ENCODE measurements at places on chromosomes 6 and 20. TPM values are rescaled to one million over a fixed set of nuclear protein-coding genes. Genes with fewer than 3 reads are reported as not detected.

GRCh38 chr6:2659882-2660281 is 90.8 kb downstream of the MYLK4 start:
- DNase-seq = no peak

- DNase-seq = no peak
Measured at GRCh38 chr6:156250593-156250992, 526.6 kb upstream of the ARID1B start.

DNA sequence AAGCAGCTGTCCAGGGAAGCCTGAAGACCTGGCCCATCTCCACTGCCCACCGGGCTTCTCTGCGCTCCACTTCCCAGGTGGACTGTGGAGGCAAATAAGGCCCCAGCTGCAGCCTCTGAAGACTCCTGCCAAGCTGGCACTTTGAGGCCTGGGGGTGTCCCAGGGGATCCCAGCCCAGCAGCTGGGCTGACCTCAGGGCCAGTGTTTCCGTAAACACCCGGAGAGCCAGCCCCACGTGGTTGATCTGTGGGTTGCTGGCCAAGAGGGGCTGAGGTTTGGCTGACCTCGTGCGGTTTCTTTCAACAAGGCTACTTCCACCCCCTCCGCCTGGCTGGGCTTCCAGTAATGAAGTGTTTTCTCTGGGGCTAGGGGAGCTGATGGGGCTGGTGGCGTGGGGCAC is 12.4 kb upstream of the CCN5 start:
- DNase-seq = no peak

The NT5E gene
- 43.1 TPM for total RNA-seq

DNA sequence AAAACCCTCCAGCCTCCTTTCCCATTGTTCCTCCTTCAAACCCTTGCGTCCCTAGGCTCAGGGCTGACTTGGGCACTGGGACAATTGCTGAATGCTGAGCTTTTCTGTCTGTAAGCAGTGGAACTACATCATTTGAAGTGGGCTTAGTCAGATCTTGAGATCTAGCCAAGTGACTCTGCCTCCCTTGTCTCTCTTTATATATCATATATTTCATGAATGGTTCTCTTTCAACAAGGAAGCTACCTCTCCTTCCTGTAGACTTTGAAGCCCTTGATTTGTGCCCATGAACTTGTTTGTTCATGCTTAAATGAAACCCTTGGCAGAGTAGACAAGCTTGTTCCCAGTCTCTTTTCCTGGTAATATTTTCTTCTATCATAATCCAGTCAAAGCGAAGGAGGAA is 60.0 kb upstream of the KIF13A start:
- DNase-seq = no peak

GRCh38 chr6:27297857-27298730 is 14.0 kb downstream of the POM121L2 start:
- DNase-seq = no peak

- no peak for DNase-seq
Measured at GRCh38 chr20:18055261-18055660, 2.5 kb downstream of the OVOL2 start.

DNA sequence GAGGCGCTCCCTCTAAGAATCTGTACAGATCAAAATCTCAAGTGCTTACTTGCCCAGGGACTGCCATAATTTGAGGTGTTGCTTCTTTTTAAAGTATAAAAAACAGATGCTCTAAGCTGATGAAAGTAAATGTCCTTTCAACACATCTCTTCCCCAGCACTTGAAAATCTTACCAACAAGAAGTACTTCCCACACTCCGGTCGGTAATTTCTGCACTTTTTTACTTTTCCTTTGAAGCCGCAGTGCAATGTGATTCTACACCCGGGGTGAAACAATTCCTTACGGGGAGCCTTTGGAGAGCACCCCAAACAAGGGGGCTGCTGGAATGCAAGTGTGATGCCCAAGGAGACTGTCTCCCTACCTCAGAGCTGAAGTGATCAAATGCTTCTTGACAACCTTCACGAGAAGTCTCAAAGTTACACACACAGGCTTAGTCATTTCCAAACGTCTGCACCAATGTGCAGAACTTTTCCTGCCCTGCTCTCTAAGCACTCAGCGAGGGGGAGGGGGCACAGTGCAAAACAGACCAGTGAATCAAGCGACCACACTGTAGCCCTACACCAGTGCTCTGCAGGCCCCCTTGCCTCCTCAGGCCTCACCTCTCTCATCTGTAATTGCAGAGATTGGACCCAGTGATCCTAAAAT is 56.7 kb downstream of the ATXN1 start:
- DNase-seq = no peak

DNA sequence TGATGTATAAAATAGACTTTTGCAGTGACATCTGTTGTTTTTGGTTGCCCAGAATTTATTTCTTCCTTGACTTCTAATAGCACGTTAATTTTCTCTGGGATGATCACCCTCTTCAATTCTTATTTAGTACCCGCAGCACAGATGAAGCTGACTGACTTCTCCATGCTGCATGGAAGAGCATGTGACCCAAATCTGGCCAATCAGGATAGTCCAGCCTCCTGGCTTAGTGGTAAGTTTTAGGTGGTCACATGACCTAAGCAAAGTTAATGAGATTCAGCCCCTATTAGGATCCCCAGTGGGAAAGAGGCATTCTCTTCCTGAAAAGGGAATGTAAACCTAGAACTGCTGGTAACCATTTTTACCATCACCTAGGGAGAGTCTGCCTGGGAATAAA is 13.8 kb upstream of the SIRT5 start:
- DNase-seq = no peak

The POPDC3 gene
- 3.4 TPM for total RNA-seq

The TGM3 gene
- not detected for total RNA-seq

DNA sequence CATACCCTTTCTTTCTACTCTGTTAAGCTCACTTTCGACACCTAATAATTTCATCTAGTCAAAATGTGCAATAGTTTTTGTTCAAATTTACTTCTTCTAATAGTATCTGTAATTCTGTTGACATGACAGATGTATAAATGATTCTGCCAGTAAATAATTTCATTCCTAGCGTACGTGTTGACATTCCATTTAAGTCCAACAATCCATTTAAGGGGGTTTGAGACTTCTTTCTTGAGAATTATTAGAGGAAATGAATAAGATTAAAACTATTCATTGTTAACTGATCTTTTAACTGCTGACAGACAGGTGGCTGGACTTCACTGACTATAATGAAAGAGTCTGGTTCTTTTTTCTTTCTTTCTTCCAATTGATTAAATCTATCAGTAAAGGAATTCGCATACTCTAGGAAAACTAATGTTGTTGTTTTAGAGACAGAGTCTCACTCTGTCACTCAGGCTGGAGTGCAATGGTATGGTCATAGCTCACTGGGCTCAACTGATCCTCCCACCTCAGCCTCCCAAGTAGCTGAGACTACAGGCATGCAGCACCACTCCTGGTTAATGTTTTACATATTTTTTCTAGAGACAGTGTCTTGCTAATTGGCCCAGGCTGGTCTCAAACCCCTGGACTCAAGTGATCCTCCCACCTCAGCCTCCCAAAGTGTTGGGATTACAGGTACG is 55.9 kb downstream of the MAP3K5 start:
- DNase-seq = no peak

The MAD2L1BP gene
- 14.3 TPM for total RNA-seq

DNA sequence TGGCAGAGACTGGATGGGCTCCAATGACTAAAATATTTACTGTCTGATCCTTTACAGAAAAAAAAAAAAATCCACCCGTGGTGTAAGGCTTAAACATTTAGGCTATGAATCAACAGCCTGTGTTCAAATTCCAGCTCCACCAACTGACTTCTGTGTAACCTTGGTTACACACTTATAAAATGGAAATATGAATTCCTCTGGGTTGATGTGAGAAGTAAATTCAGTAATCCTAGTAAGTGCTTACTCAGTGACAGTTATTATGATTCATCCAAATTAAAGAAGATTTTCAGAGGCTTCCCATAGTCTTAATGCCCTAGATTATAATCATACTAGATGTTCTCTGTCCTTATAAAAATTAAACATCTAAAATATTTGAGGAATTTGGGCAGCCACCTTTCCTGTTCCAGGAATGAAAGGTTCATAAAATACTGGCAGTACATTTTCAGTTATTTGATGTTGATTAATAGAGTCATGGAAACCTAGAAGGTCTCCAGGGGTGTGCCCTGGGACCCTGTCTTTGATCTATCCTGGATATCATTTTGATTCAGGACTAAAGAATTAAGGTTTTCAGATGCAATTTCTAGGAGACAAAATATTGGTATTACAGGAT is 180.3 kb upstream of the ZNF217 start:
- no peak for DNase-seq

- DNase-seq = no peak
Measured at GRCh38 chr6:100342830-100343229, 121.9 kb downstream of the SIM1 start.

GRCh38 chr20:22681591-22682248 is 97.3 kb upstream of the FOXA2 start:
- no peak for DNase-seq

- DNase-seq = no peak
Measured at GRCh38 chr6:110399219-110400071, 15.9 kb downstream of the DDO start.

The ARMH2 gene
- not detected for total RNA-seq

The FOXA2 gene
- not detected for total RNA-seq

DNA sequence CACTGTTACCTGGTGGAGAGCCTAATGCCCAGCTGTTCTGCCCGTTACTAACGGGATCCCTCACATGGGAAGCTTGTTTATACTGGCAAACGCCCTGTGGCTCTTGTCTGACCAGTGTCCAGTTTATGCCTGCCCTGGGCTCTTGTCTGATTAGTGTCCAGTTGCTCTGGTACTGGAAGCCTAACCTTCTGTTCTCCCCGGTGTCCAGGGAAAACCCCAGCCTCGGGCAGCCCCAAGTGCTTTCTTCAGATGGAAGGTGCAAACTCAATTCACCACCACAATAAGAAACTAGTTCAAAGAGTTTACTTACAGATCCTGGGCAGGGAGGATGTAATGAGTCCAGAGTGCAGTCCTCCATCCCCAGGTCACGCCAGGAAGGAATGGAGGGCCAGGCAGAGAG is 148.4 kb downstream of the TBXT start:
- no peak for DNase-seq

- DNase-seq = no peak
Measured at GRCh38 chr6:126040826-126041225, 54.5 kb downstream of the TRMT11 start.

The MBOAT1 gene
- 1.2 TPM for total RNA-seq

GRCh38 chr6:1437553-1438406 is 48.4 kb downstream of the FOXF2 start:
- no peak for DNase-seq

Measured in chondrocyte (in vitro differentiated cells).